ENCODE measurements at places on chromosomes 16 and 17.

- peak; percentile 42 for DNase-seq
Observed at GRCh38 chr17:49996495-49997300, 1.7 kb upstream of the DLX3 start.

DNA sequence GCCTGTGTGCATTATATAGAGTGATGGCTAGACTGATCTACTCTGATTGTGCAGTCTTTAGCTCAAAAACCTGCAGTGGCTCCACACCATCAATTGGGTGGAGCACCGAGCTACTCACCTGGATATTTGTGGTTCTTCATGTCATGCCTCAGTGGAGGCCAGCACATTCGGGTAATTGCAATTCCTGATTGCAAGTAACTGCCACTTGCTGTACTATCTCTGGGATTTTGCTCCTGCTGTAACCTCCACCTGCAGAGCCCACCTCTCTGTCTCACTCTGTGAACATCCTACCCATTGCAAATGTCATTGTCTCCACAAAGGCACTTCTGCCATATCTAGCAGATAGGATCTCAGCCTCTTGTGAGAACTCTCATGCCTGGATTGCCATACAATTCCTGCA lies 1.7 kb upstream of the CCL1 start:
- no peak for DNase-seq

- DNase-seq: no peak
Observed at GRCh38 chr17:48970865-48971687, 2.7 kb upstream of the GIP start.

GRCh38 chr17:50605429-50605828 lies 29.3 kb upstream of the ABCC3 start:
- DNase-seq: no peak

- no peak for DNase-seq
Observed at GRCh38 chr16:31436221-31437045, 6.2 kb downstream of the ZNF843 start.

Data from NCI-H1694 treated with DMSO at 0.1 percent for 48 hours (cell line).